Fibroblast of skin of right quadriceps (primary cell): ENCODE measurements at places on chromosomes 2 and 18.

DNA sequence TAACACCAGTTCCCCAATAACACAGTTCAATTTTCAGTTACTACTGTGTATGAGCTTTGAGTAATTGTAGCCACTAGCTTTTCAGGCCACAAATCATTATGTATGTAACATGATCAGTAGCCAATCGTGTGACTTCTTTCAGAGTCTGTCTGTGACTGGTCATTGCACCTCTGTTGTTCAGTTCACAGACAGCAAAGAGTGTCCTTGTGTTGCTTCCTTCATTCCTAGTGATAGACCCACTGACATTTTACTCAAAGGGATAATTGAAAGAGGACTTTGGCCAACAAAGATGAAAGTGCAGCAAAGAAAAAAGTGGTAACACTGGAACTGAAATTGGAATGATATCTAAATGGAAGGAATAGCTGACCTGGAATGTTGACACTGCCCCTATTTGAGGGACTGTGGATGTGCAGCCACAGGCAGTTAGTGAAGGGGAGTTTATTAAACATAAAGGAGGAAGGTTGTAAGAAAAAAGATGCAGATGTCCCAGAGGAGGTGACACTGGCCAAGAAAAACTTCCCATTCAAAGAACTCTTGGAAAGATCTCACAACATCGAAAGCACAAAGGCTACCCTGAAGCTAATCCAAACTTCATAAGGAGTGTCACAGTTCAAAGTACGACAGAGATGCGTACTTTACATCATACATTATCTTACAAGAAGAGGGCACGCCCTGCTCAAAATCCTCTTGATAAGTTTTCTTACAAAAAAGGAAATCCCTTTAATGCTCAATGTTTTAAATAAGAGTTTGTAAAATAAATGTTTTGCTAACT lies 19.3 kb downstream of the TTC39C start:
- DNase-seq, result no peak

- DNase-seq, result no peak
These were observed 309.7 kb downstream of the PLCL1 start for GRCh38 chr2:198114064-198114463.

- no peak for DNase-seq
These were observed 513.0 kb downstream of the XIRP2 start for GRCh38 chr2:167401309-167401708.

GRCh38 chr18:33128581-33128980 lies 311.9 kb downstream of the CCDC178 start:
- DNase-seq, result peak; percentile 2

GRCh38 chr2:48668992-48669391 lies 51.3 kb downstream of the GTF2A1L start:
- DNase-seq, result no peak

DNA sequence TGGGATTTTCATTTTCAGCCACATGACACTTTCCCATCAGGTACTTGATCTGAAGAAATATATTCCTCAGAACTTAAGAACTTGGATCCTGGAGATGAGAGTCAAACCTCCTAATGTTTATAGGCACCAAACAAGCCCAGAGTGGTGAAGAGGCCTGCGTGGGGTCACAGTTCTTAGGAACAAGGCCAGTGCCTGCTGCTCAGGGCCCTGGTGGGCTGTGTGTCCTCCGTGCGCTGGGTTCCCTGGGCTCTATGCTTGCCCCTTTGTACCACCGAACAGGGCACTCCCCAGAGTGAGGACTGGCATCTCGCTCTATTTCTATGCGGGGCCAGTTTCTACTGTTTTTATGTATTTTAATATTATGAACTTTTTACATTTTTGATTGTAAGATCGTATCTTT lies 76.0 kb upstream of the RBM44 start:
- DNase-seq, result no peak

DNA sequence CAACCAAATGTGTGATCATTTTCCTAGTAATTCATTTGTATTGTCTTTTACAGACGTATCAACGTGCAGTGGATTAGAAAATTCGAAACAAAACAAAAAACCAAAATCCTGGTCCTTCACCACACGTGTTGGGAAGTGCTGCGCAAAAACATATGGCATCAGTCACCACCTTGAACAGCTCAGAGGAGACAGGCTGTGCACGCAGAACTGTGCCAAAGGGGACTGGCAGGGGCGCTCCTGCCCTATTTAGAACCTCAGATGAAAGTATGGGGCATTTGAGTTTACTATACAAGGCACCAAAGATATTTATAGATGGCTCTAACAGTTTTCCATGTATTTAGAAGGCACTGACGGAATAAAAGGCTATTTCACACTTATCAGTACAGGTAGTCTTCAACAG lies 42.3 kb downstream of the NOL10 start:
- DNase-seq, result no peak

DNA sequence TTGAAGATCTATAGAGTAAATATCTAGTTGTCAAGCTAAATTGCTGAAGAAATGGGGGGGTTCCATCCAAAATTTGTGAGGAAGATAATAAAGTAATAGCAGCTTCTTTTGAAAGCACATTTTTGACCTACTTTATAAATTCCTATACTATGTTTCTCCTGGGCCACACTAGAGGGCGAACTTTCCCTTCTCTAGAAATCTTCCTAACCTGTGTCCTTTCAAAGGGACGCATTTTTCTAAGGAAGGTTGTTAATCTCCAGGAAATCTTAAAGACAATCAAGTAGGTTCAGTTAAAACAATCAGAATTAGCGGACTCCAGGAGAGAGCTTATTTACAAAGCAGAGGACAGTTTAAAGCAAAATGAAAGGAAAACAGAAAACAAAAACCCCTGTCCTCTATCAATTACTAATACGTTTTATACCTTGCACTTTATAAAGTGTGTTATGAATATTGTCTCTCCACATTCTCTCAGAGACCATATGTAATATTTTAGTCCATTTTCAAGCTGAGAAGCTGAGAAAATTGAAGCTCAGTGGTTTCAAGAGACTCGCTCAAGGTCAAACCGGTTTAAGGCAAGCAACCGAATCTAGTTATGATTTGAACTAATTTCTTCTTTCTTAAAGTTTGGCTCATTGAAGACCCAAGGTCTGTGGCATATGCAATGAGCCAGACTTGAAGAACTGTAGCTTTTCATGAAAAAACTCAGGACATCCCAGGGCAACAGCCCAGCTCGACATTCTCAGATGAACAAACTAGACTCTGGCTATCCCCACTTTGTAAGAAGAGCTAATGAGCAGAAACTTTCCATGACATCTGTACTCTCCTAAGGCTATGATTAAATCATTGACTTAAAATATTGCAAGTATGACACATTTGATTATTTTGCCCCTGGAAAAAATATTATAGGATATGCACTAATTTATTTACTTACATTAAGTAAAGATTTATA lies 273.6 kb downstream of the PAX3 start:
- DNase-seq, result peak; percentile 21

DNA sequence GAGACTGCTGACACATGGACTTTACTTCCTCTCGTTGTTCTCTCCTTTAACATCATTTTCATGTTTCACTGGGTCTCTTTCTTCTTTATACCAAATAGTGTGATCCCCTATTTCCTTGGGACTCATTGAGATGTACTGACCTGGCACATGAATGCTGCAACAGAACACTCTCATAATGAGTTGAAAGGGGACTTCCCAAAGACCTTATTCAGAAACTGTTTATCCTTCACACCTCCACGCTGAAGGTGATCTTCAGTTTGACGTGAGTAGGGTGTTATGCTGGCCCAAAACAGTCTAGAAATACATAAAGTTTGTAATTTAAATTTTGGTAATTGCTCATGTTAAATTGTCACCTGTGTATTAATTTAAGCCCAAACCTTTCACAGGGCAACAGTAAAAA lies 1096.8 kb upstream of the GYPC start:
- no peak for DNase-seq

DNA sequence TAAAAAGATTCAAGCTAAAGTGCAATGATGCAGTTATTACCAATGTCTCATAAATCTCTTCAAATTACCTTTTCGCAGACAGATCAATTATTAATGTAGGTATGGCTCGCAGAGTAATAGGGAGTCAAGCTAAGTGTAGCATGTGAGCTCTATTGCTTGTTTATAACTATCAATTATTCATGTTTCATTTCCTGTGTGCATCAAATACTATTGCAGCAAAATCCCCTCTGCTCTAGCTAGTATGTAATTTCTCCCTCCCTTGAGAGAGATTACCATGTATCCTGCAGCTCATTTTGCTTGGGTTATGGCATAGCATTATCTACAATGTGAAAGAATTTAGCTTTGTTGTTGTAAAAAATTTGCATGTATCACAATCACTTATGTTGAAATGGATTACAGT lies 65.6 kb upstream of the SCN1A start:
- no peak for DNase-seq

DNA sequence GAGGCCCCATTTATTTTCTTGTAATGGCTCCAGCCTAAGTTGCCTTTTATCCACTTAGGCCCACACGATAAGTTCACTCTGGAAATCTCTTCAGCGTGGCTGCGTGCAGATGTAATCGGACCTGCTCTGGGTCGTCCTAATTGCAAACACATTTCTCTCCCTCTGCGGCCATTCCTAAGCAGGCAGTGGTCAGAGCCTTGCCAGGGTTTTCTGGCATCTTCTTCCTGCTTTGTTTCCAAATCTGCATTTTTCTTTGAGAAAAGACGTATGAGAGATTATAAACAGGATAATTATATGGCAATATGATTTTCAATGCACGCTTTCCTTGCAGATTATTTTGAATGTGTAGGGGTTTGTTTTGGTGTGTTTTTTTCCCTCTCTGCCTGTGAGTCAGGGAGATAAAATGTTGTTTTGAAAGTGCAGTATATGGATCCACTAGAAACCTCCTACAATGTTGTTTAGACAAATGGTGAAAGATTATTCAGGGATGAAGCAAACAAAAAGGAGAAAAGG lies 239.4 kb upstream of the TANK start:
- peak; percentile 98 for DNase-seq

DNA sequence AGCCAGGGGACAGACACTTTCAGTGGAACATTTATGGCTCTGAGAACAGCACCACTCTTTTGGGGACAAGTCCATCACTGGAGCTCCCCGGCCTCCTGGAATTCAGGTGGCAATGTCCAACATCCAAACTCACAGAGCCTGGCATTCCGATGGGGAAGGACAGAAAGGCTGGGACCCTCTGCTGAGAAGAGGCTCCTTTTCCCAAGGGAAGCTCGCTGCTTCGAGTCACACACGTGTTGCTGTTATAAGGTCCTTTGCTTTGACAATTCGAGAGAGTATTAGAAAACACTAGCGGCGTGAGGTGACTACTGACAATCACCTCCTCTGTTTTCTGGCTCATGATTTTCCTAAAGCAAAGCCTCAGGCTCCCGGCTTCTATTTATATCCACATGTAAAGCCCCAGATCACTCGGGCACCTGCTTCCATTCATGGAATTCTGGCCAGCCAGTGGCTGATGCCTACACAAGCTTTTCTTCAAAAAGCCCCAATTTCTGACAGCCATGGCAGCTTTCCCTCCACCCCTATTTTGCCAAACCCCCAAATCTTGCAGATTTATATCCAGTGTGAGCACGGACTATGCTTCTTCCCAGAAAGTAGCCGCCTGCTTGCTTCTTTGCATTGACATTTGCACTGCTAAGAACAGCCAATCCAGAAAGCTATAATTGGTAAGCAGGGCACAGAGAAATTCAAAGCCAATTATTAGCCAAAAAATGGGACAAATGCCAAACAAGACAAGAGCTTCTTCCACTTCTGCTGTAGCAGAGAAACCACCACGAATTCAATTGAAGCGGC lies 67.3 kb downstream of the NDUFA10 start:
- no peak for DNase-seq

GRCh38 chr2:217106650-217107014 lies 246.8 kb upstream of the TNP1 start:
- DNase-seq, result peak; percentile 78

DNA sequence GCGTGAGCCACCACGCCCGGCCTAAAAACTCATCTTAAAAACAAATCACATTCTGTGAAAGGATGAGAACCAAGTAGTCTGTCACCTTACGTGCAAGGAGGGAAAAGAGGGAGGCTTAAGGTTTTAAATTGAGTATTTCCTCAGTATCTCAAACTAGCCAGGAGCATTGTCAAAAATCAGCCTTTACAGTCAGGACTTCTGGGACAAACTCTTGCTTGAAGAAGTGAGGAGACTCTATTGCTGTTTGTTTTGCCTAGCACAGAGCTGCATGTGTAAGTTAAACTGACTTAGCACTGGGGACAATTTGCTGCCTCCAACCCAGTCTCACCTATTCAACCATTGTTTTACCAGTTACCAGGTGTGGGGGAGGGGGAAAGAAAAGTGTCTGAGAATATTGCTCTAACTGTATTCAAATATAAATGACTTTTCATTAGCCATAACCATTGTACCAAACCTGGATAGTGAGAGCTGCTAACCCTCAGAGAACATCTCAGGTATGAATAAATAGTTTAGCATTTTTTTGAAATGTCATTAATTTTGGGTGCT lies 3.6 kb downstream of the INO80D start:
- no peak for DNase-seq

GRCh38 chr18:48851599-48851960 lies 99.2 kb downstream of the SMAD7 start:
- DNase-seq, result no peak

GRCh38 chr2:53739032-53739431 lies 28.6 kb upstream of the CHAC2 start:
- DNase-seq, result no peak

DNA sequence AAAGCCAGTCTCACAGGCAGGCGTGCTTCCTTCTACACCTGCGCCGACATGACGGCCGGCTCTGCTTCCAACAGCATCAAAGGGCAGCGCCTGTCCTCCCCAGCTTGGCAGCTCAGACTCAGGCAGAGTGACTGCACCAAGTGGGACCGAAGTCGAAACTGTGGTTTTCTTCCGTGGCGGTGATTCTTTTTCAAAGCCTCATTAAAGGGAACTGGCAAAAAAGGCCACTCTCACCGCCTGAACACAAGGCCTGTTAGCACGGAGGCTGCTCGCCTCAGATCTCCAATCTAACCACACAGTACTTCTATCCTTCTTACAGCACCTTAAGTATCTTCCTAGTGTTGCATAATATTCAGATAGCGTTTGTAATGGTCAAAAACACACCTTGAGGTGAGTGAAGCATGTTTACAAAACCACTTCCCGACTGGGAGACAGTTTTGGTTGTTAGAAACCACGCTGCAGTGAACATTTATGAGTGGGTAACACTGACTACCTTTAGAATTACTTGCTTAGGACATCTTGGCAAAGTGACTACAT lies 236.4 kb downstream of the HDAC4 start:
- no peak for DNase-seq

GRCh38 chr2:88141952-88142351 lies 14.1 kb upstream of the FABP1 start:
- DNase-seq, result no peak

GRCh38 chr2:108944601-108945331 lies 44.3 kb downstream of the EDAR start:
- no peak for DNase-seq

DNA sequence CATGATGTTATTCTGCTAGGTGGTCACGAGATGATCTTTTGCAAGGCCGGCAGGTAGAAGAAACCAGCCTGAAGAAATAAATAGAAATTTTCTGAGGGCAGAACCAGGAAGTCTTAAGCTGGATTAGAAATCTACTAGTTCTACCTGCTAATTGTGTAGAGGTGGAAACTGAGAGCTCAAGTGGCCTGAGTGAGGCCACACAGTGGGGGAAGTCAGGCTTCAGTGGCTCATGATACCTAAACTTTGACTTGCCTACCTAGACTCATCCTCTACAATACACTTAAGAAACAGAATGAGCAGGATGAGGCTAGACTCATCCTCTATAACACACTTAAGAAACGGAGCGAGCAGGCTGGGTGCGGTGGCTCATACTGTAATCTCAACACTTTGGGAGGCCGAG lies 134.9 kb upstream of the NDUFV2 start:
- no peak for DNase-seq
